ENCODE measurements at places on chromosomes 6 and 20.

- DNase-seq: no peak
Observed at GRCh38 chr6:129236001-129236517, 353.1 kb downstream of the LAMA2 start.

GRCh38 chr6:148888856-148889255 lies 142.0 kb downstream of the UST start:
- DNase-seq: no peak

- DNase-seq: peak; percentile 28
Observed at GRCh38 chr6:132812255-132812732, 2.1 kb upstream of the RPS12 start.

DNA sequence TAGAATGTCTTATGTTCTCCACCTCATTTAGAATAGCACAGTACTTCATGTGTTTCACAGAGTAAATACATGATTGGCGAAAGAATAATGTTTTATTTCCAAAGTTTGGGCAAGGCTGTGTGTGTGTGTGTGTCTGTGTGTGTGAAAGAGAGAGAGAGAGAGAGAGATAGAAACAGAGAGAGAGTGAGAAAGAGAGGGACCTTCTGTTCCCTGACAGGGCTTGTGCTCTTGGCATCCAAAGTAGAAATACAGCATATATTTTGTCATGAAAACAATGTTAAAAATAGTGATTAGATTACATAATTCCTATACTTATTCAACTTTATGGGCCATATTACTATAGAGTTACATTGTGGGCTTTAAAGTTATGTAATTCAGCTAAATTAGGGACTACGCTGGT lies 201.2 kb downstream of the KIF6 start:
- no peak for DNase-seq

DNA sequence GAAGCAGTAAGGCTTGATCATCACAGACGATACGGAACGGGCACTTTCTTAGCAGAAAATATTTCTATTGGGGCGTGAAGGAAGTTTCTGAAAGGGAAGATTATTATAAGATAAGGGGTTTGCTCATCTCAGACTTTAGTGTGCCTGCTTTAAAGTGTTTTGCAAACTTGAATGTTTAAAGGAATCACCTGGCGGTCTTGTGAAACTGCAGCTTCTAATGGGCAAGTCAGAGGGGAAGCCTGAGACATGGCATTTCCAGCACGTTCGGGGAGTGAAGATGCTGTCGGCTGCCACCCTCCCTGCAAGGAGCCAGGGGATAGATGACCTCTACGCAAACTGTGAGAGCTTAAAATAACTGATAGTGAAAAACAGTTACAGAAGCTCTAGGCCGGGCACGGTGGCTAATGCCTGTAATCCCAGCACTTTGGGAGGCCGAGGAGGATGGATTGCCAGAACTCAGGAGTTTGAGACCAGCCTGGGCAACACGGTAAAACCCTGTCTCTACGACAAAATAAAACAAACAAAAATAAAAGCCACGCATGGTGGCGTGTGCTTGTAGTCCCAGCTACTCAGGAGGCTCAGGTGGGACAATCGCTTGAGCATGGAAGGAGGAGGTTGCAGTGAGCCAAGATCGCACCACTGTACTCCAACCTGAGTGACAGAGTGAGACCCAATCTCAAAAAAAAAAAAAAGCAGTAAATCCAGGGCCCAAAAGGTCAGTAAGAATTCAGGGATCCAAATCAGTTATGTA lies 2.3 kb upstream of the KIF16B start:
- DNase-seq: peak; percentile 23

DNA sequence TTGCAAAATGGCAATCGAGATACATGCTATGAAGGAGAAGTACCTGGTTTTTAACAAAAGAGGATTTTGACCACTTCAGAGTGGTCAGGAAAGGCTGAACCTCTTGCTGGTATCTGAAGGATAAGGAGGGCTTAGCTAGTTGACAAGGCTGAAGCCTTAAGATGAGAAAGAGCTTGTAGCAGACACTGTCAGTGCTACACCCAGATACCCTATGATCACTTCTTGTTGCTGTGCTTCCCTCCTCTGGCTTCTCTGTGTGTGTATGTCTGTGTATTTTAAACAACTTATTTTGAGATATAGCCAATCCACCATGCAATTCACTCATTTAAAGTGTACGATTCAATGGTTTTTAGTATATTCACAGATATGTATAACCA lies 38.9 kb upstream of the TGM2 start:
- no peak for DNase-seq

GRCh38 chr20:61169874-61170273 lies 82.2 kb upstream of the CDH4 start:
- no peak for DNase-seq

DNA sequence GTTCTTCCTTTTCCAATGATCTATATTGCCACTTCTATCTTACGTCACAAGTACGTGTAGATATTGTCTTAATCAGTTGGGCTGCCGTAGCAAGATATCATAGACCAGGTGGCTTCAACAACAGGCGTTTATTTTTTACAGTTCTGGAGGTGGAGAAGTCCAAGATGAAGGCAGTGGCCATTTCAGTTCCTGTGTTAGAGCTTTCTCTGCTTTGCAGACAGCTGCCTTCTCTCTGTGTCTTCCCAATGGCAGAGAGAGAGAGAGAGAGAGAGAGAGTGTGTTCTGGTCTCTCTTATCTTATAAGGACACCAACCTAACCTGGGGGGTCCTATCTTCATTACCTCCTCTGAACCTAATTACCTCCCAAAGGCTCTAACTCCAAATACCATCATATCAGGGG lies 8.3 kb downstream of the HSF2 start:
- no peak for DNase-seq

- no peak for DNase-seq
Observed at GRCh38 chr20:57315976-57316480, 13.6 kb upstream of the SPO11 start.

DNA sequence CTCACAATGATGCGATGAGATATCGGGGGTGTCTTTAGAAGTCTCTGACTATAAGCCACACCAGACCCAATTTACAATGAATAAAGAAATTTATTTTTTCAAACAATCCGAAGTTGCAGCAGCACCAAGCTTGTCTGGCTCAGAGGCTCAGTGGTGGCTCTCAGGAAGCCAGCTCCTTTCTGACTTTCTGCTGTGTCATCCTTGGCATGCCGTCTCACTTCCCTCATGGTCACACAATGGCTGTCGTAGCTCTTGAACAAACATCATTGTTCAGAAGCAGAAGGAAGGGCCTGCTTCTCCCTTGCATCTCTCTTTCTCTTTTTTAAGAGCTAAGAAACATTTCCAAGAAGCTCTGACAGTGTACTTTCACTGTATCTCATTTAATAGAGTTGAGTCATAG lies 299.0 kb downstream of the DOK5 start:
- no peak for DNase-seq

DNA sequence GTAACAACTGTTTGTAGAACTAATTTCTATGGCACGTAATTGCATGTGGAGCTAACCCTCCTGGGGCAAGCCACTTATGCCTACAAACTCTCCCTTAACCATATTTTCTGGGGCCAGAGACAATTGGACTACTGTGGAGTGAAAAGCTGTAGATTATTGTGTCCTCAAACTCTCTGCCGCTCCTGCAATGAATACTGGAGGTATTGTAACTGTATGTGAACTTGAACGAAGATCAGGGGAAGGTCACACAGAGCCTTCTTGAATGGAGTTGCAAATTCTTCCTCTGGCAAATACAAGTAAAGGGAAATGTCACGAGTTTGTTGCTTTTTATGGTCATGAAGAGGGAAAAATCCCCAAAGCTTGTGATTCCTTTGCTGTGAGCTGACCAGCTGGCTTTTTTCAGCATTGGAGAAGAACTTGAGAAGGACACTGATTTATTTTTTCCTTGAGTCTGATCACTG lies 18.2 kb downstream of the AKAP12 start:
- no peak for DNase-seq

DNA sequence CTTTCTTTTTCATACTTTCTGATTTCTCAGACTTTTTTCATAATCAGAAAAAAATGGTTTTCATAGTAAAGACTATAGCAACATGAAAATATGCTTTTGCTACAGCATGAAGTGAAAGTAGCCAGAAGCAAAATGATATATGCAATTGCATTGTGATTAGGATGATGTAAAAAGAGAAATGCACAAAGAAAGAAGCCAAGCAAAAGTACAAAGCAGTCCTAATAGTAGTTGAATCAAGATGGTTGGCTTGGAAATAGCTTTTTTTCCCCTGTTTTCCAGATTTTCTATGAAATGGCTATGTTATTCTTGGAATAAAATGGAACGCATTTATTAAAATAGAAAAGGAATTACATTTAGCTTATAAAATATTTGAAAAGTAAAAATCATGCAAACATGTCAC lies 77.3 kb downstream of the SEL1L2 start:
- DNase-seq: no peak

DNA sequence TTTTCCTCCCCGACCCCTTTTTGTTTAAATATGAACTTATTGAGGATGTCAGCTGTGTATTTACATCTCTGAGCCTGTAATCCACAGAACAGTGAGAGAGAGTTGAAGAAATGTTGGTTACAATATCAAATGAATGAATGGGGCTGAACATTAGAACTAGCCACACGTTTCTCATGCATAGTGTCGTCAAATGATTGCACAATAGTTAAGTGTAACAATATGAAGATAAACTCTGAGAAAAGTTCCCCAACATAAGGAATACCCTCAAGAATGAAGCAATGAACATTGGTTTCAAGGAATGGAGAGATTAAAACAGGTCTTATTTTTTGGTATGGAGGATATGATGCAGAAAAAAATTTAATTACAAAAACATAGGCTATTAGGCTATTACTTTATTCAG lies 100.5 kb upstream of the DTNBP1 start:
- peak; percentile 60 for DNase-seq

DNA sequence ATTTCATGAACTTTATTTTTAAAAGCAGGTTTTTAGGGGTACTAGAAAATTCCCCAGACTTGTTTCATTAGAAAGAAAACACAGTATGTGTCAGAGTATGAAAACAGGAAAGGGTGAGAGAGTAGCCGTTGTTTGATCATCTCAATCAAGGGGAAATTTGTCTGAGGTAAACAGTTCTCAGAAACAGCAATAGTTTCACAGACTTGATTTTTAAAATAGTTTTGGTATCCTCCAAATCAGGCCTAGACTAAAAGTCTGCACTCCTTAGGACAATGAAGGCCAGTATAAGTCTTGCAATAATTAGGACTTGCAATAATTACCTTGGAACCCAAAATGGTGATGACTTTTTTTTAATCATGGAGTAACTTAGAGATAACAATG lies 176.6 kb upstream of the TAB2 start:
- DNase-seq: peak; percentile 28

GRCh38 chr6:110529355-110529754 lies 52.9 kb upstream of the SLC22A16 start:
- no peak for DNase-seq

DNA sequence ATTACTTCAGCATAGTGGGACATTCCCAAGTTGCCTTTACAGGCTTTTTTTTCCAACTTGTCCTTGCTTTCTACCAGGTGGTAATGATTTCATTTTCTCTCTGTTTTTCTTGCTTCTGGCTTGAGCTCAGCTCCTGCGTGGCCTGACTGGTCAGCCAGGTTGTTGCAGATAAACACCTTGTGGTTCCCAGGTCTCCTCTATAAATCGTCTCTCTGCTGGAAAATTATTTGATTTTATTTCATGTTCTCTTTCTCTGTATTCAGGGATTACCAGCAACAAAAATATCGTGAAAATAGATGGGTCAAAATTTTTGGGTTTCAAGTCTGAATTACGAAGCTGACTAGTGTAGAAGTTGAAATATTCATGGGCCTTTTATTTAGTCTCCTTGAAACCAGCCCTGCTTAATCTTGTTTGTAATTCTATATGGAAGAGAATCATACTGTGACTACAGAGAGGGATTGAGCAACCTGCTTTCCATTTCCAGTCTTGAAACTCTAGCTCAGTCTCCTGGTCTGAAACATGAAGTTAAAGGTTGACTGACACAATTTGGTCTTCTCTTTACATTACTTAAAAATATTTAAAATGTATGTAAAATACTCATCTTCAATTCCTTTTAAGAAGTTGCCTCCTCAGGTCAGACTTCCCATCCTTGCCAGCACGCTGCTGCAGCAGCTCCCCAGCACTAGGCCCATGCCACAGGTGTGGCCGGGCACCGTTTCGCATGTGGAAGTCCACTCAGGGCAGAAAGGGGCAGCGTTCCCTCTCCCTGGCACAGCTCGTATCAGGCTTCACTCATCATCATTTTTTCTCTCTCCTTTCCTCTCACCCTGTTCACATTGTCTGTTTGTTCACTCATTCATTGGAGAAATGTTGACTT lies 7.1 kb downstream of the DUSP22 start:
- no peak for DNase-seq
